ENCODE measurements at places on chromosomes 12 and 14.

DNA sequence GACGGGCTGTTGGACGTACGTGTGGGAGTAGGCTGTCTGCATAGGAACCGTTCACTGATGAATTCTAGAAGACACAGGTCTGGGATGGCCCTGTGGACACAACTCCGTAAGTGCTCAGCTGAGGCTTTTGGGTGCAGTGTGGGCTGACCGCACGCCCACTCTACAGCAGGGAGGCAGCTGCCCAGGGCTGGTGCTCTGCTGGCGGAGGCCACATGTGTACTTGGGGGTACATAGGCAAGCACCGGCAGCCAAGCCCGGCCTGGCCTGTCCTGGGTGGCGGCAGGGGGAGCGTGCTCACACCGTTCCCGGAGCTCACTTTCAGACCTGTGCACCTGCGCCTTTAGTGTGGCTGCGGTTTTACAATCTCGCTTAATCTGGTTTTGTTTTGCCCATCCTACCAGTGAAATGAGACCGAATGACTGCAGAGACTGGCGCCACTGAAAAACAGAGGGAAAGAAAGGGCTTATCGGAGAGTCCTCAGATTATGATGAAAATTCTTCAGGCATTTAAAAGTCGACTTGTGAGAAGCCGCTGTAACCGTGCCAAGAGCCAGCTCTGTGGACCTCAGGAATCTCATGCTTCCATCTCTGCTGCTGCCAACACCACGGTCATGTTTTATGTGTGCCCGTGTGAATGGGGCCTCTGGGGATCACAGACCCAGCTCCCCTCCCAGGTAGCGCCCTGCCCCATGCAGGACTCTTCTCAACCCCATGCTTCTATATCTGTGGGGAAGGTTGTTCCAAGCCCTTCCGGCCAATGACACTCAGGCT is 45.8 kb downstream of the SSH1 start:
- DNase-seq = peak; percentile 66

GRCh38 chr12:123707466-123707865 is 4.7 kb upstream of the ATP6V0A2 start:
- no peak for DNase-seq

- DNase-seq = peak; percentile 74
Observed at GRCh38 chr12:31687101-31687527, 27.6 kb downstream of the ETFBKMT start.

DNA sequence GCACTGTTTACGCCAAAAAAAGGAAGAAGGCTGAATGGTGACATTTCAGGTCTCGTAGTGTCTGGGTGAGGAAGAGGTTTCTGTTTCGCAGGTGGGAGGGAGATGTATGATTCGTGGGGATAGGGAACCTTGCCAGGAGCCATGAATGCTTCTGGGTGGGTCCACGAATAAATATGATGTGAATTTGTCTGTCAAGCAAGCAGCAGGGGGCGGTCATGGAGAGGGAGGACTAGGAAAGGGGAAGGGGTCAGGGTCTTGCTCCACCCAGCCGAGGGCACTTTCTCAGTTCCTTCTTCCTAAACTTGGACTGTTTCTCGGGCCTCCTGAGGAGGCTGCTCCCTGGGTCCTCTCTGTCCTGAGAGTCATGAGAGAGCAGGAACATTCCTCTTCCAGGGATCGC is 72.5 kb downstream of the LGMN start:
- peak; percentile 80 for DNase-seq

- DNase-seq = no peak
Observed at GRCh38 chr12:7395950-7396349, 48.0 kb downstream of the CD163L1 start.

- DNase-seq = no peak
Observed at GRCh38 chr12:93567174-93567573, 5.3 kb upstream of the SOCS2 start.

GRCh38 chr14:59126714-59127436 is 61.6 kb upstream of the DAAM1 start:
- DNase-seq = no peak

GRCh38 chr12:47087088-47087688 is 7.4 kb upstream of the AMIGO2 start:
- no peak for DNase-seq

DNA sequence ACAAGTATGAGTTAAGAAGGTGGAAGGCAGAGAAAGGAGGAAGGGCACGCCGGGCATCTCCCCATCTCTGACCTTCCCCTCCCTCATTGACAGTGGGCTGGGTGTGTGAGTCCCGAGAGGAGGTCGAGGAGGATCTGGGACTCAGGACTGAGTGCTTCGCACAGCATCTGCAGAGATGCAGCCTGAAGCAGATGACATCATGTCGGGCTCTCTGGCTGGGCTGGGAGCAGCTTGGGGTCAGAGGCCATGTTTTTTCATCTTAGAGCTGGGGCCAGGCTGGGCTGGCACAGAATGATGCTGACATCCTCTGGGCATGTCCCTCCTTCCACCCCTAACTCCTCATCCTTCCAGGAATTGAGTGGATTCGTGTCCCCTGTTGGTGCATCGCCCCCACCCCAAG is 43.5 kb downstream of the CMKLR1 start:
- DNase-seq = no peak

DNA sequence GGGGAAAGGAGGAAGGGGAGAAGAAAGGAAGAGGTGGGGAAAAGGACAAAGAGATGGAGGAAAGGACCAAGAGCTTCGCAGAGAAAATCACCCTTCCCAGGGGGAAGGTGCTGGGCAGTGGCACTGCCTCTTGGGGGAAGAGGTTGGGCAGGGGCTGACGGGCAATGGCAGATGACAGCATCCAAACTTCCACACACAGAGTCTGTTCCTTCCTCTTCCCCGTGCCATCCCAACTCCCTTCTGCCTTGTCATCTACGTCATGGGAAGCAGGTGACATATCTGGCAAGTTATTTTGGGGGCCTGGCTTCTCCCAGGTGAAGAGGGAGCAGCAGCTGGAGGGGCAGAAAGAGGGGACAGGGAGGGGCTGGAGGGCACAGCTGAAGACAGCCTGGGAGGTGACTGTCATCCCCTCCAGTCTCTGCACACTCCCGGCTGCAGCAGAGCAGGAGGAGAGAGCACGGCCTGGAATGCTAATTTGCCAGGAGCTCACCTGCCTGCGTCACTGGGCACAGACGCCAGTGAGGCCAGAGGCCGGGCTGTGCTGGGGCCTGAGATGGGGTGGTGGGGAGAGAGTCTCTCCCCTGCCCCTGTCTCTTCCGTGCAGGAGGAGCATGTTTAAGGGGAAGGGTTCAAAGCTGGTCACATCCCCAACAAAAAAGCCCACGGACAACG is 43.9 kb upstream of the IQSEC3 start:
- no peak for DNase-seq

DNA sequence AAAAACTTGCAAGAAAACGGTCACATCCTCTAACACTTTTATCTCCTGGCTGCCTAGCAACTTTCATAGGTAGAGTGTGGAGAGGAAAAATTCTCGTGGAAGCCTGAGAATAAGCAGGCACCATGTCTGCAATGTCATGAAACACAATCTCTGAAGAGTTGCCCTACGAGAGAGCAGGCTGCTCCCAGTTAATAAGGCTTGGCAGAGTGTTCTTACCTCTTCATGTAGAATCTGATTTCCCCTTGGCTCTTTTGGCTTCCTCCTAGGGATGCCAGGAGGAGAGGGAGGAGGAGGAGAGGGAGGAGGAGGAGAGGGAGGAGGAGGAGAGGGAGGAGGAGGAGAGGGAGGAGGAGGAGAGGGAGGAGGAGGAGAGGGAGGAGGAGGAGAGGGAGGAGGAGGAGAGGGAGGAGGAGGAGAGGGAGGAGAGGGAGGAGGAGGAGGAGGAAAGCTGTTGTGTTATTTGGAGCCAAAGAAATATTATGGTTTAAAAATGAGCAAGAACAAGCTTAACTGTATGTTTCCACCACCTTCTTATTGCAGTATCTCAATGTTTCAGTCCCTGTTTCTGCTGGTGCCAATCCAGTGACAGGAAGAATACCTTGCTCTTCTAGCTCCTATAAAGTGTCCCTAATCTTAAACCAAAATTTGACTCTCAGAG is 52.9 kb downstream of the EGLN3 start:
- DNase-seq = no peak

DNA sequence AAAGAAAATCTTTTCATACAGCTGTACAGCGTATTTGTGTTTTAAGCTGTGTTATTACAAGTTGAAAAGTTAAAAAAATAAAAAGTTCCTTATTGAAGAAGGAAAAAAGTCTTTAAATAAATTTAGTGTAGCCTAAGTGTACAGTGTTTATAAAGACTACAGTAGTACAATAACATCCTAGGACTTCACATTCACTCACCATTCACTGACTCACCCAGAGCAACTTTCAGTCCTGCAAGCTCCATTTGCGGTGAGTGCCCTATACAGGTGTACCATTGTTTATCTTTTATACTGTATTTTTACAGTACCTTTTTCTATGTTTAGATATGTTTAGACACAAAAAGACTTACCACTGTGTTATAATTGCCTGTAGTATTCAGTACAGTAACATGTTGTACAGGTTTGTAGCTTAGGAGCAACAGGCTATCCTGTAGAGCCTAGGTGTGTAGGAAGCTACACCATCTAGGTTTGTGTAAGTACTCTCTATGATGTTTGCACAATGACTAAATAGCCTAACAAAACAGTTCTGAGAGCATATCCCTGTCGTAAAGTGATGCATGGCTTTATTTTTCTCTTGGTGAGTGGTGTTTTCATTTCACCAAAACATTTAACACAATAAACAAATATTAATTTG is 275.2 kb downstream of the DACT1 start:
- DNase-seq = no peak

GRCh38 chr12:50069539-50069938 is 12.1 kb downstream of the ASIC1 start:
- DNase-seq = peak; percentile 4

GRCh38 chr12:42982828-42983227 is 393.3 kb upstream of the PRICKLE1 start:
- no peak for DNase-seq

- DNase-seq = peak; percentile 83
Observed at GRCh38 chr14:68979722-68980451, 785 bp upstream of the ACTN1 start.

DNA sequence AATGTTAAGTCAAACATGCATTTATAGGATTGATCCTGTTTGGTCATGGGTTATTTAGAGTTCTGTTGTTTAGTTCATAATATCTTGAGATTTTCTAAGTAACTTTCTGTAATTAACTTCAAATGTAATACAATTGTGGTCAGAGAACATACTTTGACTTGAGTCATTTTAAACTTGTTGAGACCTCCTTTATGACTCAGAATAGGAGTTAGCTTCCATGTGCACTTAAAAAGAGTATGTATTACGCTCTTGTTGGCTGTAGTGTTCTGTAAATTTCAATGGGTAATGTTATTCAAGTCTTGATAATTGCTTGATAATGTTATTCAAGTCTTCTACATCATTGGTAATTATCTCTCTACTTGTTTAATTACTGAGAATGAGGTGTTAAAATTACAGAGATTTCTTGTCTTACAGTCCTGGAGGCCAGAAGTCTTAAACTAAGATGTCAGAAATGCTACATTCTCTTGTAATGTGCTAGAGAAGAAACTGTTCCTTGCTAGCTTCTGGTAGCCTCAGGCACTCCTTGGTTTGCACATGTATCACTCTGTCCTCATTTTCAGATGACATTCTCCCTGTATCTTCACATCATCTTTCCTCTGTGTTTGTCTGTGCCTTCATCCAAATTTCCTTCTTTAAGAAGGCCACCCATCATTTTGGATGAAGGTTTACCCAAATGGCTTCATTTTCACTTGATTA is 197.3 kb downstream of the TMTC3 start:
- no peak for DNase-seq

DNA sequence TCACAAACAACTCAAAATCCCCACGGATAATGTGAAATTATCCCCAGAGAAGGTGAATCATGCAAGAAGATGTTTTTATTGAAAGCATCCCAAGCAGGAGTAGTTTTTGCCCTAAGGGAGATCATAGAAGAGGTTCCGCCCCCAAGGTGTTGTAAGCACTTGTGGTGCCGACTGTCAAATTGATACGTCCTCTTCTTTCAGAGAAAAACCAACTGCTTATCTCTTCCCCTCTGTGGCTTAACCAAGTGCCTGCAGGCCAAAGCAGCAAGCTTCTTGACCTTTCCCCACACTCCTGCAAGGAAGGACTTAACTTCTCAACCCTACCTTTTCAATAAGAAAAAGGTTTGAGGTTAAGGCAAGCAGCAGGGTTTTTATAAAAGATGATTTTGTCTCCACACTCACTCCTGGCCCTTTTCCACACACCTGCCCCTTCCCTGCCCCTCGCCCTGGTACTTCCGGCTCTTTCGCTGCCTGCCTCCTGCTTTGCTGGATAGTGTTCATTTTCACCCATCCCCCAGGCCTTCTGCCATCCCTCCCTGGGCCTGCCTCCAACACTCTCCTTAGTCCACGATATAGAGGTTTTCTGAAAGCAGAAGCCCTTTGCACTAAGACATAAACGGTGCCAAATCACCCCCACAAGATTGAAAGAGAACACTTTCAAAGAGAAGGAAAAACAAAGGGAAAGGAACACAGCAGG is 114.5 kb downstream of the EGLN3 start:
- DNase-seq = no peak

- no peak for DNase-seq
Observed at GRCh38 chr14:76125511-76125910, 26.2 kb upstream of the GPATCH2L start.

- no peak for DNase-seq
Observed at GRCh38 chr14:62029569-62029924, 267.3 kb downstream of the SNAPC1 start.

GRCh38 chr12:110857528-110857927 is 10.7 kb downstream of the CCDC63 start:
- no peak for DNase-seq

DNA sequence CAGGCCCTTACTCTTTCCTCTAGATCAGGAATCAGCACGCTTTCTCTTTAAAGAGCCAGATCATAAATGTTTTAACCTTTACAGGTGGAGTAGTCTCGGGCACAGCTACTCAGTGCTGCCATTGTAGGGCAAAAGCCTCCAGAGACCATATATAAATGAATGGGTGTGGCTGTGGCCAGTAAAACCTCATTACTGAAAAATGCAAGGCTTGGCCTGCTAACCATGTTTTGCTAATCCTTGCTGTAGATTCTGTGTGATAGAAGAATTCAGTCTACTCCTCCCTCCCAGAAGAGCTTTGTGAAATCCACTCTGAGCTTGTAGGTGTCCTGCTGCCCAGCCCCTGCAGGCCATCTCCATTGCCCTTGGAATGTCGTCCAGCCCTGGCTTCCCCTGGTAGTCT is 58.1 kb downstream of the HSP90AA1 start:
- DNase-seq = no peak

Data from spleen (tissue), 13 donors.